NCI-H1048 (cell line): ENCODE measurements at places on chromosomes 12 and 14.

DNA sequence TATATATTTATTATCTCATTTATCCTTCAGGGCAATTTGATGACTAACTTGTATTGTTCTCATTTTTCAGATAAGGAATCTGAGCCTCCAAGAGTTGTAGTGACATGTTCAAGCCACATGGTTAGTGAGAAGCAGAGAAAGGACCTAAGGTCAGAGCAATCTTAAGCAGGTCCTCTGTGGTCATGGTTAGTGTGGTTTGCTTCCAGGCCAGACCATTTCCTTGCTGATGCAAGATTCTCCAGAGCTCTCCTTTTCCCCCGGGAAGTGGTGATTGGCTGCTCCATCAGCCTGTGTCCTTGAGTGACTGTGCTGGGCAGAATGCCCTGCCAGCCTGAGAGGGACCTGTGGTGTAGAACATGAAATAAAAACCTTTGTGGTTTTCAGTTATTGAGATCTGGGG, 141.3 kb downstream of the KTN1 start:
- DNase-seq = no peak

DNA sequence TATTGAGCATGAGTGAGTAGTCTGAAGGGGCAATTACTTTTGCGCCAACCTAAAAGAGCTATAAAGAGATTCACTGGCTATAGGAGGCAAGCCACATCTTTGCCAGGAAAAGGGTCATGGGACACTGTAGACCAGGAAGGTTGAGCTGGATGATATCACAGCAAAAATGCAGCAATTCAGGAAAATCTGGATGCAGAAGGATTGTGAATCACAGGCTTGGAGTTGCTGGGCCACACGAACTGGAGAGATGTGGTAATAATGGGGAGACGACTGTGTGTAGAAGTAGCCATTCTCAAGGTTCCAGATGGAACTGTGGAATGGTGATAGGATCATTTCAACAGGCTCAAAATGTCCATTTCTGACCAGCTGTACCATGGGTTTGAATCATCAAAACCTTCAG, 151.4 kb upstream of the DAAM1 start:
- DNase-seq = no peak

DNA sequence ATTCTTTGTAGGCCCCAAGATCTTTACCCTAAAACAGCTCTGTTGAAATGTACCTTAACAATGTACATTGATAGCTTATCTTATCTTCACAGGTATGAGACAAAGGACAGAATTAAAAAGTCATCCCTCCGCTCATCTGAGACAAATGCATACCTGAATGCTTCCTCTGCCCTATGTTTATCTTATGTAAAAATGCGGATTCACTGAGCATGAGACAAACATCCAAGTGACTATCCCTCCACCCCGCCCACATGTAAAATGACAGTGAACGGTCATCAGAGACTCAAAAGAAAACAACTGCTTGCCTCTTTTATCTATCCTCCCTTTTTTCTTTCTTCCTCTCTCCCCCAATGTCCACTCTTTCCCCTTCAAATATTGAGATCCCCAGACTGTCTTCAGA, 37.2 kb upstream of the ZNF740 start:
- DNase-seq = no peak

DNA sequence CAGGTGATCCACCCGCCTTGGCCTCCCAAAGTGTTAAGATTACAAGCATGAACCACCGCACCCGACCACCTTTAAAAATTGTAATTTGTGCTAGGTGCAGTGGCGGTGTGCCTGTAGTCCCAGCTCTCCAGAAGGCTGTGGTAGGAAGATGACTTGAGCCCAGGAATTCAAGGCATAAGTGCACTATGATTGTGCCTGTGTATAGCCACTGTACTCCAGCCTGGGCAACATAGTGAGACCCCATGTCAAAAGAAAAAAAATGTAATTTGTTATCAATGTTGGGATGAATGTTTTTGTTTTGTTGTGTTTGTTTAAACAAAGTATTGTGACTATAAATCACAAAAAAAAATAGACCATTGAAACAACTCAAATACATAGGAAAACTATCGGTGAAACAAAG, 43.1 kb upstream of the NAP1L1 start:
- DNase-seq = no peak

DNA sequence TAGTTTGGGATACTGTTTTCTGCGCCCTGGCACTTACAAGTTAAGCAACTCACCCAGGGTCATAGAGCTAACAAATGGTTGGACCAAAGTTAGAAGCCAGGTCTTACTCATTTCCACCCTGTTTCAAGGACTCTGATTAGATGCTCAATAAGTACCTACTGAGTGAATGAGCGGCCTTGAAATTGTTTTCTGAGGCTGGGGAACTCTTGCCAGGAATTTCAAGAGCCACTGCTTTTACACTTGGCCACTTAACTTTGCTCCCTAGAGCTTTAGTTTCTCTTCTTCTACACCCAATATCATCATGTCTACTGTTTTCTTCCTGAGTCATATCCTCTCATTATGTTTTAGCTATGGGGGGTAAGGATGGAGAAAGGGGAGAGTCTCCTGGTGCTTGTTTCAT, 431.6 kb downstream of the ZFP36L1 start:
- no peak for DNase-seq

DNA sequence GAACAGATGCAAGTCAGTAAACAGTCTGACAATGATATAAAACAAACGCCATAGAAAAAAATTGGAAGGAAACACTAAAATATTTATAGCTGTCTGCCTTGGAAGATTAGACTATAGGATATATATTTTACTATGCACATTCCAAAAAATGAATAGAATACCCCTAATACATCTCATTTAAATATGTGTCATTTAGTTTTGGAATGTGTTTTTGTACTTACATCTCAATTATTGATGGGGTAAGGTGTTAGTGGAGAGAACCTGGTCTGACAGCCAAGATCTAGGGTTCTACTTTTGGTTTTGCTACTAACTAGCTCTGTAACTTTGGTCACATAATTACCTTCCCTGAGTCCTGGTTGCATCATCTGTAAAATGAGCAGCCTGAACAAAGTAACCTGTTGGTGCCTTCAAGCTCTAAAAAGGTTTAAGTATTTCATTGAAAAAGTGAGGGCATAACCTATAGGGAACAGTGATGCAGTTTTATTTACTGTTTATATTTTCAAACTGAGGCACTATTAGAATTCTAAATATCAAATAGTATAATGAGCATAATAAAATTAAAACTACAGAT, 28.6 kb upstream of the SLC6A13 start:
- DNase-seq = no peak

DNA sequence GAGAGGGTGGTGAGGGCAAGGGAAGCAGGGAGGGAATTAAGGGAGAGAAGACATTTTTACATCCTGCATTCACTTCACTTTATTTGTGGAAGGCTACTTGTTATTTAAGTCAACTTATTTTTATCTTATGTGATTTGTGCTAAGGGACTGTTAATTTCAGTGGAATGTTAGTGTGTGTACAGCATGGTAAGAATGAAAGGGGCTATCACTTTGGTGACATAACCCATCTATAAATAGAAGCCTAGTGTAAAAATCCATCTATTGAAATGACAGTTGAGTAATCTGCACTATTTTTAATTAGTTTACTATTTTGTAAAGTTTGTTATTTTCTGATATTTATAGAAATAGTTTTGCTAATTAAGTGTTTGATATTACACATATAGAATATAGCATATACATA, 16.8 kb upstream of the CHPT1 start:
- no peak for DNase-seq

DNA sequence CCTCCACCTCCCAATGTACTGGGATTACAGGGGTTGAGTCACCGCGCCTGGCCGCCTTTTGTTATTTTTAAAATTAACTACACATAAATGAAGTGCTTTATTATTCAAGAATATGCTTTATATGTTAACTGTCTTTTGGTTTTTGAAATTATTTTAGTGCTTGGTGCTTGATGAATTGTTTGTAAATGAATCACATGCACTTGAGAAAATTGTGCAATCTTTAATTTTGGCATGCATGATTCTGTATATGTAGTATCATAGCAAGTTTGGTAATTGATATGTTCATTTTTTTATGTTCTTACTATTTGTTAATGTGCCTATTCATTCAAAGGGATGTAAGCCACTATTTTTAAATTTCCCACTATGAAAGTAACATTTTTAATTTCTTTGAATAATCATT, 440.9 kb downstream of the NAV3 start:
- DNase-seq = no peak

GRCh38 chr14:58638231-58639197, 752 bp downstream of the DACT1 start:
- DNase-seq = no peak

DNA sequence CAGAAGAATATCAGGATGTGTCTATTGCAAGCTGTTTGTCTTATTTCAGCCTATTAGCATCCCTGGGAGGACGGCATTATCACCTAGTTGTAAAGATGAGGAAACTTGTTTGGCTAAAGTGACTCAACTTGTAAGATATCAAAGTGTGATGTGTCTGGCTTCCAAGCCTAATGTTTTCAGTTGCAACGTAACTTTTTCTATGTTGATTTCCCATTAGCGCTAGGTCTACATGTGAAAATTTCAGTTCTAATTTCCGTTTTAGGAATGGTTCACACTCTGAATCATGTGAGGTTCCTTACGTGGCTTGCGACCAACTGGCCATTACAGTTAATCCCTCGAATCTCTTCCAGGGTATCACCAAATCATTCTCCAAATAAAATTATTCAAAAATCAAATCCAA, 58.0 kb downstream of the LLPH start:
- DNase-seq = no peak

- DNase-seq = no peak
These were observed 15.0 kb upstream of the ARMH4 start for GRCh38 chr14:58167057-58167456.

DNA sequence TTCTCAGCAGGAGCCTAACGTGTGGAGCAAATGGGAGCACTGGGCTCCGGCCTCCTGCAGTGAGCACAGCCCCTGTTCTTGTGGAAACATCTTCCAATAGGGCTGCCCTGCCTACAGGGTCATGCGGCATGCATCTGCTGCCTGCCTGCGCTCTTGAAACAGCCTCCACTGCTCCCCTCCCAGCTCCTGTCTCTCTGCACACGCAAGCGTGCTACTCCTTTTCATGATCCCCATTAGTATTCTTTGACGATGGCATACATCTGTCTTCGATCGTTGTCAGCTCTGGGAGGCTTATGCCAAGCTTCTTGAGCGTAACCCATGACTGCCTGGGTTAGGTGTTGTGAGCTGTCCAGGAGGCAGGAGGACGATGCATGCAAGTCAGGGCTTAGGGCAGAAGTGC, 23.1 kb downstream of the NTF3 start:
- DNase-seq = no peak

- no peak for DNase-seq
These were observed 45.4 kb downstream of the SLC8A3 start for GRCh38 chr14:70143306-70143705.

DNA sequence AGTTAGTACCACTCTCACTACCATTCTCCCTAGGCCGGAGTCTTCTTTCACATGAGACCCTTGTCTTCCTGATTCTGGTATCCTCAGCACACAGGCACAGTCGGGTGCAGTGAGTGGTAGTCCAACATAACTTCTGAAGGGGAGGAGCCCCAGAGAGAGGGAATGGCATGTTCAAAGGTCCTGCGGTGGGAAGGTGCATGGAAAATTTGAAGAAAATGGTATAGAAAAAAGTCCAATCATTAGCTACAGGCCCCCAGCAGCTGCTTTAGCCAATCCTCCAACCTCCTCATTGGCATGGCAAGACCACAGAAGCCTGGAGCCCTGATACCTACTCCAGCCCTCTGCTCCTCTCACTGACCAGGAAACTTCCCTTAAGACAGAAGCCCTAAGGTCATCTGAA, 96.6 kb downstream of the ZFP36L1 start:
- DNase-seq = no peak

- DNase-seq = no peak
These were observed 205.4 kb downstream of the RASSF9 start for GRCh38 chr12:85630851-85631250.

- DNase-seq = no peak
These were observed 12.5 kb downstream of the PACS2 start for GRCh38 chr14:105326891-105327694.

- DNase-seq = no peak
These were observed 2.7 kb downstream of the FZD10 start for GRCh38 chr12:130164936-130165335.

- DNase-seq = no peak
These were observed 38.9 kb downstream of the DAD1 start for GRCh38 chr14:22549981-22550673.
